Stimulated activated CD8-positive, alpha-beta memory T cell treated with anti-CD3 and anti-CD28 coated beads, Interleukin-4, amount 100 ng/mL, for 1 hour (primary cell): ENCODE measurements at places on chromosomes 7 and 10.

GRCh38 chr7:158083526-158084310 is 503.9 kb downstream of the PTPRN2 start:
- DNase-seq = no peak

- DNase-seq = no peak
Measured at GRCh38 chr7:134916171-134916883, 70.0 kb upstream of the AGBL3 start.

- no peak for DNase-seq
Measured at GRCh38 chr10:93190372-93190771, 116.7 kb downstream of the CYP26A1 start.

GRCh38 chr7:23530405-23530804 is 1.4 kb downstream of the TRA2A start:
- no peak for DNase-seq

DNA sequence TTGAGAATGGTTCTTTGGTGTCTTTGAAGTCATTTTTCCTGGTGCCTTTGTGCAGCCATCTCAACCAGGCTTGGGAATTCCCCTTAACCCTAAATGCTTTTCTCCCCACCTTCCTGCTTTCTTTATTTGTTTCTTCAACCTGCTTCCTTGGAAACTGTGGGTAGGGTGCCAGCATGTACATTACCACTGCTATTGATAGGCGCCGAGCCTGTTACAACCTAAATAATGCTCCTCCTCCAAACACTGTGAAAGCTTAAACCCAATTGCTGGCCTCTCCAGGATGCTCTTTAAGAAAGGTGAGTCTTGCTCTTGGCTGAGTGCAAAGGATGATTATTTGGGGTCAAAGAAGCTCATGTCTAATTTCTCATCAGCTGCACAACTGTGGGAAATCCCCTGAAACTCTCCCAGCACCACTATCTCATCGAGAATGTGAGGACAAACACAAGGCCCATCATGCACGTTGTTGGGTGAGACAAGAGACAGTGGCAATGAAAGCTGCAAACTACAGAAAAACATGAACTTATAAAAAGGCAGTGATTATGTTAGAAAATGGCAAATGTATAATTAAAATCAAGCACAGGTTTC is 285.5 kb upstream of the IGFBP3 start:
- DNase-seq = no peak

DNA sequence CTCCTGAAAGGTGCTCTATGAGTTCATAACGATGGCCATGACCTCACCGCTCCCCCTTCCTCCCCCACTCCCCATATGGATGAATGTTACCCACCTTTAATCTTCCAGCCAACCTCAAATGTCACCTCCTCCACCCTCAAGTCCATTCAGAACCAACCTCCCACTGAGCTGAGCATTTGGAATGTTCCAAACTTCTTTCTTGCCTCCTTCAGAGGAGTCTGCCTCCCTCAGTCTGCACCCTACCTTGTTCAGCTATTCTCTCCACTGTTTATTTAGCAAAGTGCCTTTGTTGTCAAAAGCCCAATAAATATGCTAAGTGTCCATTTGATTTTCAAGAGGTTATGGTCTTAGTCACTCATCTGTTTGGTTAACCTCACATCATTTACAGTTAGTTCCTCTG is 22.9 kb upstream of the MTPAP start:
- no peak for DNase-seq

DNA sequence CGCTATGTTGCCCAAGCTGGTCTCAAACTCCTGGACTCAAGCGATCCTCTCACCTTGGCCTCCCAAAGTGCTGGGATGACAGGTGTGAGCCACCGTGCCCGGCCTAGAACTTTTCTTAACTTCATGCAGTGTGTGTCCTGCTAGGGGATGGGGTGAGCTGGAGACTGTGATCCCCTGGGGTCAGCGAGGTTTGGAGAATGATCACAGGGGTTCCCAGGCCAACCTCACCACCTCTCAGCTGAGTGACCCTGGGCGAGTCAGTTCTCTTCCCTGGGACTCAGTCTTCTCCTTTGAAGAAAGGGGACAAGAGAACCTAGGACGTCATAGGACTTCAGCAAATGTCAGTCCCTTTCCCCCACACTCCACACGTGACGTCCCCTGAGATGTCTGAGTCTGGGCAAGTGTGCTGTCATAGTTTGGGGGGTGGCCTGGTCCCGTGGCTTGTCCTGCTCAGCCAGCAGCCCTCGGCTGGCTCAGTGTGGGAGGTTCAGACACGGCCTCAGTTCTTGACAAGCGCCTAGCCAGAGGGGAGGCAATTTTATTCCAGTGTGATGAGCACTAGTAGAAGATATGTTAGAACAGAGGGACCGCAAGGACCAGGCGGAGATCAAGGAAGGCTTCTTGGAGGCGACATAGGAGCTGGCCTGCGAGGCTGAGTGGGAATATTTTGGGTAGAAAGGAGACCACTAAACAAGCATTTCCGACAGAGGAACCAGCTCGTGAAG is 43.3 kb upstream of the ELN start:
- DNase-seq = no peak

DNA sequence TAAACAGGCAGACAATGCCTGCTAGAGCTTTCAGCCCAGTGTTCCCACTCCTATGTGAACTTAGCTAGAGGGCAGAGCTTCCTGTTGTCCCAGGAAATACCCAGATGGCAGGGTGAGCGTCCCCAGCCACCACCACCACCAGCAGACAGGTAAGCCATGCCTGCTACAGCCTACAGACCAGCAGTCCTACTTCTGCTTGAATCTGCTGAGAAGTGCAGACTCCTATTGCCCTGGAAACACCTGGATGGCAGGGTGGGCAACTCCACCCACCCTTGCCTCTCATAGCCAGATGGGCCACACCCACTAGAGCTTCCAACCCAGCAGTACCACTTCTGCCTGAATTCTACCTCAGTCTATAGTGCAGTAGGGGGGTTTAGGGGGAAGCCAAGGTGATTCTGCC is 64.4 kb downstream of the FBXL13 start:
- DNase-seq = no peak

DNA sequence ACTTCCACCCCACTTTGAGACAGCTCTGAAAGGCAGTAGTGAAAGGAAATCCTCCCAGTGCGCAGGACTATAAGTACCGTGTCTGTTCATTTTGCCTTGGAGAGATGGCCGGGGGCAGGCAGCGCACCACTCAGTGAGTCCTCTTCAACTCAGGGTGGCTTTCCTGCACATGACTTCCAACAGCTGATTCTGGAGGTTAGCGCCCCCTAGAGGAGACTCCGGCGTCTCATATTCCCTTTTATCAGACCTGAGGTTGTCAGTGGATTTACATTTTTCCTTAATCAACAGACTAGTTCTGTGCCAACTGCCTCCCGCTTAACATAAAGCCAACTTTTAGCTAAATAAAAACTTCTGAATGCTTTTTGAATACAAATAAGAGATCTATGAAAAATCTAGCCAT is 101.0 kb downstream of the HERPUD2 start:
- DNase-seq = no peak

DNA sequence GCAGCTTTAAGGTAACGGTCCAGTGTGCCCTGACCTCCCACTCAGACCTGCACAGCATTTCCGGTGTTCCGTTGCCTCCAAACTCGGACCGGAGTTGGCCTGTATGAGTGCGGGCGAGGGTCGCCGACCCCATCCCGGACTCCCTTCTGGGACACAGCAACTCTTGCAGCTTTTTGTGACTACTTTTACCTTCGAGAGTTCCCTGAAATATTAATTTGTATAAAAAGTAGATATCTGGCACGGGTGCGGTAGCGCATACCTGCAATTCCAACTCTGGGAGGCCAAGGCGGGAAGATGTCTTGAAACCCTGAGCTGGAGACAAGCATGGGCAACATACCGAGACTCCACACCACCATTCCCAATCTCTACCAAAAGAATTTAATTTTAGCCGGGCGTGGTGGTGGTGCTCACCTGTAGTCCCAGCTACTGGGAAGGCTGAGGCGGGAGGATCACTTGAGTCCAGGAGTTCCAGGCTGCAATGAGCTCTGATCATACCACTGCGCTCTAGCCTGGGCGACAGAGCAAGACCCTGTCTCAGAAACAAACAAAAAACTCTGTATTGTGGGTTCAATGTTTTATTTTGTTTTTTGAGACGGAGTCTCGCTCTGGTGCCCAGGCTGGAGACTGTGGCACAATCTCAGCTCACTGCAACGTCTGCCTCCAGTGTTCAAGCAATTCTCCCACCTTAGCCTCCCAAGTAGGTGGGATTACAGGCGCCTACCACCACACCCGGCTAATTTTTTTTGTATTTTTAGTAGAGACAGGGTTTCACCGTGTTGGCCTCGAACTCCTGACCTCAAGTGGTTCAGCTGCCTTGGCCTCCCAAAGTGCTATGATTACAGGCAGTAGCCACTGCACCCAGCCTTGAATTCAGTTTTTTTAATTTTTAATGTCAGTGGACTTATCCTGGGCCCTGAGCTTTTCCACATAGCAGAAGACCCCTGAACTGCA is 1.1 kb upstream of the PPP1R35 start:
- DNase-seq = no peak

DNA sequence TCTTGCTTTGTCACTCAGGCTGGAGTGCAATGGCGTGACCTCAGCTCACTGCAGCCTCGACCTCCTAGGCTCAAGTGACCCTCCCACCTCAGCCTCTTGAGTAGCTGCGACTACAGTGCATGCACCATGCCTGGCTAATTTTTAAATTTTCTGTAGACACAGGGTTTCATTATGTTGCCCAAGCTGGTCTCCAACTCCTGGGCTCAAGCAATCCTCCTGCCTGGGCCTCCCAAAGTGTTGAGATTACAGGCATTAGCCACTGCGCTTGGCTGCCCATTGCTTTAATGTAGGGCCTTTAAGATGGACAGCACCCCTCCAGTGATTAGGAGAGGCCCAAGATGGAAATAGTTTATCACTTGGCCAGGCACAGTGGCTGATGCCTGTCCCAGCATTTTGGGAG is 39.4 kb downstream of the NIPSNAP2 start:
- no peak for DNase-seq

DNA sequence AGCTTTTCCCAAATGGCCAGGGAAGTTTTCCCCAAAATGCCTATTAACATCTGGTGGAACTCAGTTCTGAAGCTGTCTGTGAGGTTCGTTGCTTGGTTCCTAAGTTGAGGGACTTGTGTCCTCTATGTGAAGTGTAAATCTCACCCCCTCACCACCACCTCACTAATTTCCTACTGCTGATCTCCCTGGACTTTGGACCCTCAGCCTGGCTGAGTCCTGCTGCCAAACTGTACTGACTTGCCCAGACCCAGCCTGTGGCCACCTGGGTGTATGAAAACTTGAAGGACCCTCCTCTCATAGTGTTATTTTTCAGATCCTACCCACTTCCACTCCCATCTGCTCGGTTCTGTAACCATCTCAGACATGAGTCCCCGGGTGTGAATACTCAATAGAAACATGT is 94.9 kb downstream of the MET start:
- no peak for DNase-seq

- DNase-seq = no peak
Measured at GRCh38 chr7:151198945-151199848, 11.1 kb downstream of the H2BK1 start.

DNA sequence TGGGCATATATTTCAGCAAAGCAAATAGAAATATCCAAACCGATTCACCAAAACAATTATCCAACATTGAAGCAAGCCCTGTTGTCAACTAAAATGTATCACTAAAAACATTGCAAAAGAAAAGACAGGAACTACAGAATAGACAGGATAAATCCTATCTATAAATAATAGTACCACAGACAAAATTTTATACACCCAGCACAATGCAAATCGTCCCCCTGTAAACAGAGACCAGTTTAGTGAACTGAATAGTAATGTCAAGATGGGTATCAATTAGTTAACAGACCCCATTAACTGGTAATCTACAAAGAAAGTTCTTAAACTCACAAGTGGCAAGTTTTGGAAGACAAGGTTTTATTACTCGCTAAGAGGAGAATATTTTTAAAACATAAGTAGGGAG is 4.0 kb downstream of the ZC3HAV1 start:
- no peak for DNase-seq

- no peak for DNase-seq
Measured at GRCh38 chr10:10873289-10873688, 144.4 kb upstream of the CELF2 start.

DNA sequence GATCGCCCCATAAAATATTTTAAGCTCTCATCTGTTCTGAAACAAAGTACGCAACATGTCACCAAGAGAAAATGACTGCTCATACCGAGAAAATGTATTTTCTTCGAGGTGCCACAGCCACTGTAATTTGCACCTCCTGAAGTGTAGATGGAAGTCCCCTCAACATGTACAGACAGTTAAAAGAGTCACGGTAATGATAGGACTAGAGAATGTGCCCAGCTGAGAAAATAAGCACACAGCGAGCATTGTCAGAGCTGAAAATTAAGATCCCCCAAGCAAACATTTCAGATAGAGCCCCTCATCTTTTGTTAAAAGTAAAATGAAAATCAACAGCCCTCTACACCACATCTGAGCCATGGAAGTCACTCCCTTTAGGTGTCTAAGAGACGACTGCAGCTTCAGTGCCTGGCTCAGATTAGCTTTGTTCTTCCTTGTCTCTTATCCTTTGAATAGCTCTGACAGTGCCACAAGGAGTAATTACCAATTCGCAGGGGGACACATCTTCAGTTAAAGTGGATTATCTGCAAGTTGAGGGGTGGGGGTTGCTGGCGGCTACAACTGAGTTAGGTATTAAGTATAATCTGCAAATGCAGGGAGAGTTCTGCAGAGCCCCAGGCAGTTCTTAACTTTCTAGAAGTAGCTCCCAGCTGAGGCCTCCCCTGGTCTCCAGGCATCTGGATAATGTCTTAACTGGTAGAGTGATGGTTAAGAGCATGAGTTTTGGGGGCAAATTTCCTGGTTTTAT is 222.7 kb upstream of the C7orf33 start:
- no peak for DNase-seq

GRCh38 chr10:33276282-33276923 is 58.1 kb downstream of the NRP1 start:
- no peak for DNase-seq

GRCh38 chr7:43302211-43302711 is 189.8 kb downstream of the HECW1 start:
- DNase-seq = no peak

DNA sequence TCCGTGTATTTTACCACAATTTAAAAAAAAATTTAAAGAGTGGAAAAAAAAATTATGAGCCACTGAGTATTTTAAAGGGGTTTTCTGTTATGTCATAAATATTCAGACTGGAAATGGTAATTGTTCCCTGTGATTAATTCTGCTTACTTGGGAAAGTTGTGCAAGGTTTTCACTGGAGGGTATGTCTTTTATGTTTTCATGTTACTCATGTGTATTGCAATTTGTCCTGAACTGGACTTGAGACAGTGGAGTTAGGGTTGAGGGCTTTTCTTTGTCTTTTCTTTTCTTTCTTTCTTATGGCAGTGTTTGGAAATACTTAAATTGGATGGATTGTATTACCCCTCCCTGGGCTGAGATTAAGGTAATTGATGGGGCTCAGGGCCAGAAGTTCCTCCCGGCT is 257.7 kb downstream of the BAMBI start:
- DNase-seq = no peak

GRCh38 chr7:92255308-92255707 is 9.5 kb downstream of the ANKIB1 start:
- no peak for DNase-seq

- no peak for DNase-seq
Measured at GRCh38 chr7:124776153-124776552, 10.6 kb upstream of the GPR37 start.

GRCh38 chr10:21673668-21674067 is 139.6 kb downstream of the MLLT10 start:
- no peak for DNase-seq
